ENCODE measurements at places on chromosomes 11 and 22.

GRCh38 chr11:72824020-72824419 lies 9.8 kb downstream of the ATG16L2 start:
- no peak for DNase-seq

DNA sequence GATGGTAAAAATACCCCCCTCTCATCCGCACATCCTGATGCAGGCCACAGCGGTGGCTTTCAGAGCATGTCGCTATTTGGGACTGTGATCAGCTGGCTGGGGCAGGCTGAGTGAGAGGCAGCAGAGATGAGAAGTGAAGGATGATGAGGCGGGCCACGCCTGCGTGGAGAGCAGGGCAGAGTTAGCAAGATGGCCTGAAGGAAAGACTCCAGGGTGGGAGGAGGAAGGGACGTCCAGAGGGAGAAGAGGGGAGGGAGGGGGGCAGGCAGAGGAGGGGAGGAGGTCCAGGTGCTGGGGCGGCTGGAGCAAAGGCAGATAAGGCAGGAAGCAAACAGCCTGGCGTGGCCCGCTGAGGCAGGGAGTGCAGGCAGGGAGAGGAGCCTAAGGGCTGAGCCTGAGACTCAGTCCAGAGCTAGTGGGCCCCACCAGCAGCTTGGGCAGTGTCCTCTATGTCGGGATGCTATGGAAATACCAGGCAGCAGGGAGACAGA lies 29.1 kb downstream of the LRFN4 start:
- no peak for DNase-seq

DNA sequence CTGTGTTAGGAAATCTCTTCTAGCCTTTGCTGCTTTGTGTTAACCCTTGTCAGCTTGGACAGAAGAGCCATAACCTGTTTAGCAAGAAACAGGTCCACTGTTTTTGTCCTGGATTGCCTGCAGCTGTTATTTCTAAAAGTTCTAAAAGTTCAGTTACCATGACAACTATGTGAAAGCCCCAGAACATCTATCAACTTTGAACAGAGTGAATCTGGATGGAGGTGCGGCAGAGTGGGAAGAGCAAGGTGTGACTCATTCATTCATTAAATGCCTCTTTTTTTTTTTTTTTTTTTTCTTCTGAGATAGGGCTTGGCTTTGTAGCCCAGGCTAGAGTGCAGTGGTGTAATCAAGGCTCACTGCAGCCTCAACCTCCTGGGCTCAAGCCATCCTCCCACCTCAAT lies 50.5 kb downstream of the RBX1 start:
- peak; percentile 37 for DNase-seq

- peak; percentile 21 for DNase-seq
Measured at GRCh38 chr22:32106930-32107329, 52.2 kb downstream of the C22orf42 start.

- DNase-seq: no peak
Measured at GRCh38 chr11:71186806-71187205, 65.6 kb downstream of the SHANK2 start.

- DNase-seq: no peak
Measured at GRCh38 chr11:10444725-10445315, 10.2 kb upstream of the AMPD3 start.

DNA sequence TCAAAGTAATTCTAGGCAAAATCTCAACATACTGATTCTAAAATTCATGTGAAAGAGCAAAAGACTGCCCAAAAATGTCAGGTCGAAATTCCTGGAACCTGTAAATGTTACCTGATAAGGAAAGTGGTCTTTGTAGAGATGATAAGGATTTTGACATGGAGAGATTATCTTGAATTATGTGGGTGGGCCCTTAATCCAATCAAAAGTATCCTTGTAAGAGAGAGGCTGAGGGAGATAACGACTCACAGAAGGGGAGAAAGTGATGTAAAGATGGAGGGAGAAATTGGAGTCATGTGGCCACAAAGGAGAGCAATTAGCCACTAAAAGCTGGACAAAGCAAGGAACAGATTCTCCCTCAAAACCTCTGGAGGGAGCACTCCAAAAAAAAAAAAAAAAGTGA lies 20.5 kb downstream of the RRM1 start:
- DNase-seq: no peak

GRCh38 chr11:35009944-35010342 lies 93.5 kb downstream of the PDHX start:
- DNase-seq: no peak

- no peak for DNase-seq
Measured at GRCh38 chr22:50556703-50557102, 6.0 kb downstream of the SYCE3 start.

DNA sequence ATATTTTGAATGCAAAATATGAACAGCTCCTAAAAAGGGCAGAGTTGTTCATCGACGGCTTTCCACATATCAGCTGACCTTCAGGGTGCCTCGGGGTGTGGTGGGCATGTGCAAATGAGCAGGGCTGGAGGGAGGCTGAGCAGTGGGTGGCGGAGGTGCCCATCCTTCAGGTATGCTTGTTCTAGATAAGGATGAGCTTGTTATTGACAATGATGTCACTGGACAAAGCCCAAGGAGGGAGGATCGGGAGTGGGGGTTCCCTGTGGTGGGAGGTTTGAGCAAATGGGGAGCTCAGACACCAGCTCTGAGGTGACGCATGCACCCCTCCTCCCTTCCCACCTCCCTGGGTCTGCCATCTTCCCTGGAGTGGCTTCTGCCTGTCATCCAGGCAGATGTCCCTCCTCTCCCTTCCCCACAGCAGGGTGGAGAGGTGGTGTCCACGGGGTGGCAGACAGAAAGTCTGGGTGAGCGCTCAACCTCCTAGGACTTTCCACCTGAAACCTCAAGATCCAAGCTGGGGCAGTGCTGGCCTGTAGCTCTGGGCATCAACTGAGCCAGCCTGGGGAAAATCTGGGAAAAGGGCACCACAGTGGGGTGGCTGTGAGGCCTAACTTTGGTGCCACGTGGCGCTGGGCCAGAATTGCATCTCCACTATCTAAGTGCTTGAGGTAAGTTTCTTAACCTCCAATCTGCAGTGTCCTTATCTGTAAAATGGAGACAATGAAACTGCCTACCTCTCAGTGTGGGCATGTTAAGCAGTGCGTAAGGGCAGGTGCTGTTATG lies 106.3 kb upstream of the THY1 start:
- no peak for DNase-seq

DNA sequence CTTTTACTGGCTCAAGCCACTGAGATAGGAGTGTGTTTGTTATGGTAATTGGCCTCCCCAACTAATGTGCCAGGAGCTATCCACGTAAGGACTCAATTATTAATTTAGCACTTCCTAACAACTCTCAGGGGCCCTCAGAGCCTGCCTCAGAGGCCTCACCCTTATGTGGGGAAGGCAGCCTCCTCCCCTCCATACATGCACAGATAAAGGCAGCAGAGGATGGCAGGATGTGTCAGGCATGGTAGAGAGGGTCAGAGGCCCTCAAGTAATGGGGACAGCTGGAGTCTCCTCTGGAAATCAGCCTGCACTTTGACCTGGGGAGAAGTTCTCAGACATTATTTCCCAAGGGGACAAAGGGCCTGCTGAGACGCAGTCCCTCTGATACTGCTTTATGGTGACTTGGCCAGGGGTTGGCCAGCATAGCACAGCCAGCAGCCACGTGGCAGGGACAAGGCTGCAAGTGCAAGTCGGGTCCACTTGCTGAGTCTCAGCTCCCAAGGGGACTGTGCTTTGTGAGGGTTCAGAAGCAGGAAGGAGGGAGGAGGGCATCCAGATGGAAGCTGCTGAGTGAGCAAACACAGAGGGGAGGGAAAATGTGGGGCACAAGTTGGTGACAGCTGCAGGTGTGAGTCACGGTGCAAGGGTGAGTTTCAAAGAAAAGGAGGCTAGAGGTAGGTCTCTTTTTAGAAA lies 17.0 kb downstream of the MOGAT2 start:
- no peak for DNase-seq

DNA sequence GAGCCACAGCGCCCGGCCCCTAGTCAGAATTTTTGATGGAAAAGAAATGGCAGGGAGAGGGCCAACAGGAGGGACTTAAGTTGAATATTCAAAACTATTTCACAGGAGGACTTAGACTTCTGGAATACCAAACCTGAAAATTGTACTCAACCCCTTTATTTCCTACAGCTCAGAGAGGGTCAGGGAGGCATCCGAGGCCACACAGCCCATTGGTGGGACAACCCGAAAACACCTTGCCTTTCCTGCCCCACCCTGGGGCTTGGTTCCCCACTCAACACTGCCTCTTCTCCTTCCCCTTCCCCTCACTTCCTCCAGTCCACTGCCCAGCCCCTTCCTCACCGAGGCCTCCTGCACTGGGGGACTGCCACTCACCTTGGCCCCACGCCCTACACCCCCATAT lies 1.4 kb downstream of the NAALADL1 start:
- DNase-seq: no peak

GRCh38 chr11:92451063-92451462 lies 226.4 kb downstream of the FAT3 start:
- DNase-seq: peak; percentile 60

DNA sequence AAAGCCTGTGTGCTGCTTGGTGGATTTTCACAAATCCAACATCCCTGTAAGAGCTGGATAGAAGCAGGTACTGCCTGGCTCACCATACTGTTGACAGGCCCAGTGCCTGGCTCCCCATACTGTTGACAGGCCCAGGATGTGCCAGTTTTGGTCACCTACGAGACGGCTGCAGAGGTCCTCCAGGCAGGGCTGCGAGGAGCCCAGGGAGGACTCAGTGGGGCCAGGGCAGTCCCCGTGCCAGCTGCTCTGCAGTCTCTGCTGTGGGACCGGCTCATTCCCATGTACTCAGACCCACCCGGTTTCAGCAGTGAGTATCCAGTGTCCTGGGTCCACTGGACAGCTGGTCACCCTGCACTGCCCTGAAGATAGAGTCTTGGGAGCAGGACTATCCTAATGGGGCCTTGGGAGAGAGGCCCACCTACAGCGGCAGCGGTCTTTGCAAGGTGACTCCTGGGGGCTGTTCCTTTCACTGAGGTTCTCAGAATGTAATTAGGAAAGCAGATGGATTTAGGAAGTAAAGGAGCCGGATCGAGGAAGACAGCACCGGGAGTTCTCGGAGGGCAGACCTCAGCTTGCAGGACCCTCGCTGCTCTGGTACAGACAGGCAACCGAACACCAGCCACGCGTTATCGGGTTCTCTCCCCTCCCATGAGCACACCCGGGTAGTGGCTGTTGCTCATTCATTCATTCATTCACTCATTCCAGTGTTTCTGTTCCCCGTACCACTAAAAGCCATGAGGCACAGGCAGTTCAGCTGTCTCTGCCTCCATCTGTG lies 106.1 kb downstream of the CTTN start:
- no peak for DNase-seq

- peak; percentile 40 for DNase-seq
Measured at GRCh38 chr11:58024601-58025091, 965 bp downstream of the OR9Q1 start.

DNA sequence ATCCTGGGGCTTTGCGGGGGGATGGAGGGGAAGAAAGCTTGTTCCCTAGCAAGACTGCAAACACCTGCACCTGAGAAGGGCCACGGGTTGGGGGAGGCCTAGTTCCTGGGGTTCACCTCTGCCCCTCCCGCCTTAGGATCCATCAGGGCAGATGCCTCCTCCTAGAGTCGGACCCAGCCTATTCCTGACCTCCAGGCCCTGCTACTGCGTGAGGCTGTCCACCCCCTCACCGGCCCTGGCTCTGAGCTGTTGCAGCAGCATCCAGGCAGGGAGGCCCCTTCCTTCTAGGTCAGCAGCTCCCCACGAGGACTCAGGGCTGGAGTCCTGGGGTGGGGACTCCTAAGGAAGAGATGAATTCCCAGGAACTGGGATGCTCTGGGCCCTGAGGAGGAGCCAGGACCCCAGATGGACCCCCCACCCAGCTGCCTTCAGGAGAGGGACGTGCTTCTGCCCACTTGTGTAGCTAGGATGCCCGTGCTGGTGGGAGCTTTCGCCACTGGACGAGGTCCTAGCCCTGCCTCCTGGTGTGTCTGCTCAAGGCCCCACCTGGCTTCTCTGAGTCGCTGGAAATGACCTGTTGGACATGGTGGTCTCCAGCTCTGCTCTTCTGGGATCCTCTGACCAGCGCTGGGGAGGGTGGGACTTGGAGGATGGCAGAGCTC lies 10.3 kb downstream of the MRGPRF start:
- no peak for DNase-seq

- DNase-seq: peak; percentile 46
Measured at GRCh38 chr22:24525416-24526037, 29.4 kb downstream of the GUCD1 start.

DNA sequence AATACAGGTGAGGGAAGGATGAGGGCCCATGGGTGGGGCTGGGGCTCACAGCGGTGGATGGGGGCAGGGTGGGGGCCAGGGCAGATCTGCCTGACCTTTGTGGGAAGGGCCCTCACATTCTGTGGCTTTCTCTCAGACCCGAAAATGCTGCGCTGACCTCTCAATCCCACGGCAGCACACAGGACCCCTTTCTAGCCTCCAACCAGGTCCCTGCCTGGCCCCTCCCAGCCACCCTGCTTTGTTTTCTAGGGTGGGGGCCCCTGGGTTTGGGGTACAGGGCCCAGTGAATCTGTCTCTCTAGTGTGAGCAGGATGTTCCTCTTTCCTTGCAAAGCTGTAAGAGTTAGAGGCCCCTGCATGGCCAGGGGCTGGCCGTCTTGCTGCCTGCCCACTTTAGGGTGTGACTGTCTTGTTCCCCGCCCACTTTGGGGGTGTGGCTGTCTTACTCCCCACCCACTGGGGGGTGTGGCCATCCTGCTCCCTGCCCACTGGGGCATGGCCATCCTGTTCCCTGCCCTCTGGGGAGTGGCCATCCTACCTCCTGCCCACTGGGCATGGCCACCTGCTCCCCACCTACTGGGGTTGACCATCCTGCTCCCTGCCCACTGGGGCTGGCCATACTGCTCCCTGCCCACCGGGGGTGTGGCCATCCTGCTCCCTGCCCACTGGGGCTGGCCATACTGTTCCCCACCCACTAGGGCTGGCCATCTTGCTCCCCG lies 11.5 kb downstream of the PARVG start:
- no peak for DNase-seq

DNA sequence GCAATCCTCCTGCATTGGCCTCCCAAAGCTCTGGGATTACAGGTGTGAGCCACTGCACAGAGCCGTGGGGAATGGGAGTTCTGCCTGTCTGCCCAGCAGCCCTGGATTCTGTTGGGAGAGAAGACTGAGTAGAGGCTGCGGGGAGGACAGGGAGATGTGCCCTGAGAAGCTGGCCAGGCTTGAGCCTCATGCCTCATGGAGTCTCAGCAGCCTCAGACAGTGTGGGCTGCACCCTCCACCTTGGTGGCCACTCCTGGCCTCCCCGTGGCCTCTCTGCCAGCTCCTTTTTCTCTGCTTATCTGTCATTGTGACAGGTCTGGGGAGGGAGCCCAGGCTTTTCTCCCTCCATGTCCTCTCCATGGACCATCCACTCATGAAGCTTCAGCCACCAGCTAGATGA lies 43.2 kb downstream of the DKK3 start:
- DNase-seq: no peak

- DNase-seq: no peak
Measured at GRCh38 chr22:42217752-42218280, 52.6 kb downstream of the TCF20 start.

GRCh38 chr11:959027-959426 lies 33.4 kb downstream of the AP2A2 start:
- no peak for DNase-seq

DNA sequence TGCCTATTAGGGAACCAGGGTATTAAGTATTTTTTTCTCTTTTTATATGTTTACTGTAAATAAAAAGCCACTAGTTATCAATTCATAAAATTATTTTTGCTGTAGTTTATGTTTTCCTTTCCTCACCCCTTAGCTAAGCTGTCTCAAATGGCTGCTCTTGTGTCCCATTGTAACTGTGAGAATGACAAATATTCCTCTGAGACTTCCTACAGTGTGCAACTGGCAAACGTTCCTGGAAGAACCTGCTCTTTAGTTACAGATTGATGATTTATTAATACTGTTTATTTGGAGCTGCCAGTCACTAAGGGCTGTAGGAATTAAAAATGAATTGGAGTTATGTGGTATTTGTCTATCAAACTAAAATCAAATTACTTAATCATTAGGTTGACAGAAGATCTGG lies 675.4 kb upstream of the ARHGAP42 start:
- DNase-seq: no peak

All from renal pelvis (tissue), 12 donors.